ENCODE measurements at places on chromosomes 16 and 17.

DNA sequence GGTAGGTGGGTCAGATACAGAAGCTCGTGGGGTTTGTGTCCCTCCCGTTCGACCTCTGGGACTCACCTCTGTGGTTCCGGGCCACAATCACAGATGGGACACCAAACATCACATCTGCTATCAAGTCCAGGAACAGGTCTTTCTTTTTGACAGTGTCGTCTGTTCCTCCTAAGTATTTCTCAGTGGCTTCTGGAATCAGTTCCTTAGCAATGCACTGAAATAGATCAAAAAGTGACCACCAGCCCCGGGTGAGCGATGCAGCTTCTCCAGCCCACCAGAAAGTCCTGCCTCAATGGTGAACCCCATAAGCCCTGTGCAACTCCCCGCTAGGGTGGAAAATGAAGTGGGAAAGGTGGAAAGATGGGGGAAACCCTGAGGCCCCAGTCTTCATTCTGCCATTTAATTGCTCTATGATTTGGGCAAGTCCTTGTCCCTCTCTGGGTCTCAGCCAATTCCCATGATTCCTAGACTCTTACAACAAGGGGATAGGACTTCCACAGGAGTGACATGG lies 22.4 kb downstream of the CES1 start:
- no peak for DNase-seq

DNA sequence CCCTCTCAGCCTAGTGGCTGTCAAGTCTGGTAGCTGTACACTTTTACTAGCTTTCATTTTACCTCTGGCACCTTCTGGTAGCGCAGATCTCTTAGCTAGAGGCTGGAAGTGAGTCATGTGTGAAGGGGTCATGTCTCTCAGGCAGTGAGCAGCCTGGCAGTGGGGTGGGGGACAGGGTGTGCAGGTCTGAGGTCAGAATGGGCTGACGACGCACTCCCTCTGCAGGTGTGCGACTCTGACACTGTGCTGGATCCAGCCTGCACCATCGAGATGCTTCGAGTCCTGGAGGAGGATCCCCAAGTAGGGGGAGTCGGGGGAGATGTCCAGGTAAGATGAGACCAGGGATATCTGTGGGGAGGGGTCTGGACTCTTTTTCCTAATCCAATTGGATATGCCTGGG lies 7.8 kb downstream of the HAS3 start:
- no peak for DNase-seq

- no peak for DNase-seq
Observed at GRCh38 chr17:11651089-11651488, 52.8 kb downstream of the DNAH9 start.

DNA sequence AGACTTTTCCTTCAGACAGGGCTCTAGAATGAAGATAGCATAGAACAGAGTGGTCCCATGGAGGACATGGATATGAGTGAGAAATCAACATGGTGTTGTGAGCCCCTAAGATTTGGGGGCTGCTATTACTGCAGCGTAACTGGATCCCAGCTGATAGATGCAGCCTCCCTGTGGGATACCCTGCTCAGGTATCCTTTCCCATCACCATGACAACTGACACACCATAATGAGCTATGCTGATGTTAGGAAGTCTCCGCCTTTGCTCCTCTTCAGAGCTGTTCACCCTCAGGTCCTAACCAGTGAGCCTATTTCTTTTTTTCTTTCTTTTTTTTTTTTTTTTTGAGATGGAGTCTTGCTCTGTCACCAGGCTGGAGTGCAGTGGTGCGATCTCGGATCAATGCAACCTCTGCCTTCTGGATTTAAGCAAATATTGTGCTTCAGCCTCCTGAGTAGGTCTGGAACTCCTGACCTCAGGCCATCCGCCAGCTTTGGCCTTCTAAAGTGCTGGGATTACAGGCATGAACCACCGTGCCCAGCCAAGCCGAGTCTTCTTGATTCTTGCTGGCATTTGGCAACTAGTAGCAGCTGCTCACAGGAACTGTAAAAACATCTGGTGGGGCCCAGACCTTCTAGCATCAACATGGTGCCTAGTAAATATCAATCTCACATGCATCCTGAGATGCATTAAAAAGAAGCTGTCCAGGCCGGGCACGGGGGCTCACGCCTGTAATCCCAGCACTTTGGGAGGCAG lies 17.1 kb downstream of the STX4 start:
- no peak for DNase-seq

DNA sequence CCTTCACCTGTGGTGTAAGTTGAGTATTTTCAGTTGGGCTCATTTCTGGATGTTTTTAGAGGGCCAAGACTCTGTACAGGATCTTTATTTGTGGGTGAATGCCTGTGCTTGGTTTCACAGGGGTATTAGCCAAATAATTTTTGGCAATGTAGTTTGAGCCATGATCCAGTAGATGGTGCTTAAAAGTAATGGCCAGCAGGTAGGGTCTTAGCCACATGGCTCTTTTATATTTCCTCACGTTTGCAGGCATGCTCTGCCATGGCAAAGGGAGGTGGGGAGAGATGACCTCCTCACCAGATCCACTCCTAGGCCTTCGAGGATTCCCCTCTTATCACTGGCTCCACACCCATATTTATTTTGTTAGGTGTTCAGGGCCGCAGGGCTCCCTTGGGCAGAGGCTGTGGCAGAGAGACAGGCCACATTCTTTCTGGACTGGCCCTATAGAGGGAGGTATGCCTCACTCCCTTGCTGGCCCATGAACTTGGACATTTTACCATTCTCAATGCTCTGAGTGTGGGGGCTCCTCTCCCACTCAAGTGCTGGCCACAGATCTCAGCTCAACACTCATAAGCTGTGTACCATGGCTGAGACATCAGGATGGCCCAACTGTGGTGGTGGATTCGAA lies 417.1 kb downstream of the XYLT1 start:
- DNase-seq, result no peak

DNA sequence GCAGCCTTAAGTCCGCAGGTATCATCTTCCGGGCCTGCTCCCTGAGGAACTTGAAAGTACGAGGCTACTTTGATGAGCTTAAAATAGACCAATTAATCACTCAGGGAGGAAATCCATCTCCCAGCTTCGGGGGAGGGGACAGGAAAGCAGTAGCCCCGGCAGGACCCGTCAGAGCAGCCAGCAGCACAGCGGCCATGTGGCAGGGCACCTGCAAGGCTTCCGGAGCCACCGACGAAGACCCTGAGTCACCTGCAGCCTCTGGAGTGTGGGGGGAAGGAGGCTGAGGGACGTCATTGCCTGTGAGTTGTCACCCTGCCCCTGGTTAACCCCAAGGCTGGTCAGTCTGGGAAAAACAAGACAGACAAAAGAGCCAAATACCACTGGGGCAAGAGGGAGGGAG lies 4.4 kb upstream of the CYB561 start:
- no peak for DNase-seq

DNA sequence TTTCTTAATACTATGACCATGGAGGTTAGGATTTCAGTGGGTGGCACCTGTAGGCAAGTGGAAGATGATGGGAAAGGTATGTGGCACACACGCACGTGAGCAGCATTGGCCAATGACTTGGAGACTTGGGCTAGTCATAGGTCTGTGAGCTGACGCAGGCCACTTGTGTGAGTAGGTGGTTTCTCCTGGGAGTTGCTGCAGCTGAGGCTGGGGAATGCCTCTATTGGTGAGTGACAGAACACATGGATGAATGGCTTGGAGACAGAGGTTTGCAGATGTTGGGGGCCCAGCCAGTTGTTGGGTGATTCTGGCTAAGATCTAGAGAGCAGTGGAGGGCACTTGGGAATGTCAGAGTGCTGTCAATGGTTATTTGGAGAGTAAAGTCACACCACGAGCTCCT lies 64.1 kb downstream of the MARF1 start:
- no peak for DNase-seq

- no peak for DNase-seq
Observed at GRCh38 chr17:39719563-39720355, 10.6 kb downstream of the MIEN1 start.

- no peak for DNase-seq
Observed at GRCh38 chr17:17032131-17032692, 10.0 kb upstream of the MPRIP start.

GRCh38 chr16:14564323-14564722 lies 65.7 kb downstream of the PARN start:
- no peak for DNase-seq

DNA sequence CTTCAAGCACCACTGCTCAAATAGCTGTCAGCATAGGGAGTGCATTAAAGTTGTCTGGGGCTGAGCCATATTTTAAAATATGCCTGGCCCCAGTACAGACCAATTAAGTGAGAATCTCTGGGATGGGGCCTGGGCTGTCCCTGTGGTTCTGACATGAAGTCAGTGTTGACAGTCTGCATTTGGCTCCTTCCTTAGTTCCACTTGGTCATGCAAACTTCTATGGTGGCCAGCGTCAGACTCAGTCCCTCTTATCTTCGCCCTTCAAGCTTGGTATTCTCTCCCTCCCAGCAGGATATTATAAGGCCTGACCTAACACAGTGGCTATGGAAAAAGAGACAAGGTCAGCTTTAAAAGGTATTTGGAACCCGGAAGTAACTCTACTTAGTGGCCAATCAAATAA lies 177.2 kb downstream of the PMP22 start:
- no peak for DNase-seq

GRCh38 chr16:11542069-11542744 lies 44.5 kb downstream of the LITAF start:
- DNase-seq, result no peak

- DNase-seq, result no peak
Observed at GRCh38 chr17:8954339-8954738, 11.2 kb downstream of the PIK3R5 start.

- no peak for DNase-seq
Observed at GRCh38 chr17:58325289-58325726, 3.3 kb downstream of the TSPOAP1 start.

DNA sequence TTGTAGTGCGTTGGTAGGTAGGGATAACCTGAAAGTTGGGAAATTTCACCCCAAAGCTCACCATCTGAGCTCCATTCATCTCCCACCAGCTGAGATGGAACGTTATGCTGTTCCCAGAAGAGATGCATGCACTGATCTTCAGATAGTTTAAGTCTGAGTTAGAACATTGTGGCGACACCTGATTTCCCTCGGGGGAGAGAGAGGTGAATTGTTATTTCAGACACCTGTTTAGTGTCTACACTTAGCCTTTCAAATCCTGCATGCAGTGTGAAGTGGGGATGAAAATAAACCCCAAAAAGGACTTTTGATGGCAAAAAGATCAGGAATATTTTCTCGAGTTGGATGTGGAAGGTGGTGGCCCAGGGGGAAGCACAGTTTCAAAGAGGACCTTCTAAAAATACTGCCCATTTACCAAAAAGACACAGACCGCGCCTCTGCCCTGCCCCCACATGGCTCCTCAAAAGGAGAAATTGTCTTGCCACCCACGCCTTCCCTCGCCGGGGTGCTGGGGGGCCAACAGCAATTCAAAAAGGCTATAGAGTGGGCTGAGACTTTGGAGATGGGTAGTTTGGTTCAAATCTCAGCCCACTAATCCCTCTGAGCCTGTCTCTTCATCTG lies 11.4 kb downstream of the CIITA start:
- no peak for DNase-seq

- no peak for DNase-seq
Observed at GRCh38 chr17:55624772-55625433, 97.8 kb downstream of the TMEM100 start.

DNA sequence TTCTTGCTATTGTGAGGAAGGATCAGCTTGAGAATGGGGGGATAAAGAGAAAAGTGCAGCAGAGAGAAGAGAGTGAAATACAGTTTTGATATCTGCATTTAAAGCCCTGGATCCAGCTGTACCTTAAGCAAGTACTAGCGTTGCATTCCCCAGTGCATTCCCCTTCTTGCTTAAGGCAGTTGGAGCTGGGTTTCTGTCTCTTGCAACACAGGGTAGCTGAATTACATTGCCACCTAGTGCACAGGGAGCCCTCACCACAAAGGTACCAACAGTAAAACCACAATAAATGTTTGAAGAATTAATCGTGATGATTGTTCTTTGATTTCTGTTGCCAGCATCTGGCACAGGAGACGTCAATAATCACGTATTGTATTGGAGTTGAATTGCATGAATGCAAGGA lies 588.7 kb downstream of the RBFOX1 start:
- no peak for DNase-seq

DNA sequence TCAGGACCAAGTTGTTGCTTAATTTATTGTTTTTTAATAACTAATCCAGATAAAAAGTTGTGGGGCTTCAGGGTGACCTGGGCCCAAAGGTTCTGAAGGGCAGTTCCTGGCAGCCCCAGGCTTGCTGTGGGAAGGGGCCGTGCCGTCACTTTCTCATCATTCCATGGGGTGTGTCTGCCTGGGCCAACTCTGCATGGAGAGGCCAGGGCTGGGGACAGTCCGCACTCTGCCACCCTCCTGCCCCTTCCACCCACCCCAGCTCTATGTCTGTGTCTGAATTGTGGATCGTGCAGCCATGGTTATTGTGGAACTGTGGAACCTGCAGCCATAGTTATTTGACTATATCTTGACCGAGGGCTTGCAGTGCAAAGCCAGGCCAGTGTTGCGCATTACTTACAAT lies 4.0 kb downstream of the LIMD2 start:
- DNase-seq, result no peak

DNA sequence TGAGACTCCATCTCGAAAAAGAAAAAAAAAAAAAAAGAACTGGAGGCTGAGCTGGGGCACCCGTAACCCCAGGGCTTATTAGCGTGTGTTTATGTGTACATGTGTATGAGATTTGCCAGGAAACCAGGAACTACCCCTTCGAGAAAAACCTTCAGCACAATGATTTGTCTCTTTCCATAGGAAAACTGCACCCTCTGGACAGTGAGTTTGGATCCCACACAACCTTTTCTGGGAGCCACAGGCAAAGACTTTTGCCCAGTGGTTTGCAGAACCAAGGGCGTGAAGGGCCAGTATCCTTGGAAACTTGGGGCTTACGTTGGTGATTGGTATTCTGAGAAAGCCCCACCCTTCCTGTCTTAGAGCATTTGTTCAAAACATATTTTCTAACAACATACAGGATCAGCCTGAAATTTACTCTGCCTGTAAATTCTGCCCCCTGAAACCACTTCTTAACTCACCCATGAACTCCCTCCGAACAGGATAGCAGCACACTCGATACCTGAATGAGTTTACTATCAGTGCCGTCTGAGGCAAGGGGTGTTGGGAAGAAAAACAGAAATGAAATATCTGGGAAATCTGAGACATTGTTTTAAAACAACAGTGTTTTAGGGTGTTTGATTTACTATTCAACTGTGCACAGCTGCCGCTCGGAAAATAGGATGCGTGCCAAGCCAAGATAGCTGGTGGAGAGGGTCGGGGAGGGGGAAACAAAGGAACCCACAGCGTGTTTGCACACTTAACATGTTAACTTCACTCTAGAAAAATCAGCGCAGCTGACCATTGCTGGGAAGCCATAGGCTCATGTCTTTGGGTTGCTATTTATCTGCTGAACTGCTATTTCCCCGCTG lies 40.2 kb upstream of the MAF start:
- DNase-seq, result no peak

All from thoracic aorta (tissue), 2 donors.